ENCODE measurements at places on chromosomes 6 and 20. TPM values are rescaled to one million over a fixed set of nuclear protein-coding genes. Genes with fewer than 3 reads are reported as not detected.

DNA sequence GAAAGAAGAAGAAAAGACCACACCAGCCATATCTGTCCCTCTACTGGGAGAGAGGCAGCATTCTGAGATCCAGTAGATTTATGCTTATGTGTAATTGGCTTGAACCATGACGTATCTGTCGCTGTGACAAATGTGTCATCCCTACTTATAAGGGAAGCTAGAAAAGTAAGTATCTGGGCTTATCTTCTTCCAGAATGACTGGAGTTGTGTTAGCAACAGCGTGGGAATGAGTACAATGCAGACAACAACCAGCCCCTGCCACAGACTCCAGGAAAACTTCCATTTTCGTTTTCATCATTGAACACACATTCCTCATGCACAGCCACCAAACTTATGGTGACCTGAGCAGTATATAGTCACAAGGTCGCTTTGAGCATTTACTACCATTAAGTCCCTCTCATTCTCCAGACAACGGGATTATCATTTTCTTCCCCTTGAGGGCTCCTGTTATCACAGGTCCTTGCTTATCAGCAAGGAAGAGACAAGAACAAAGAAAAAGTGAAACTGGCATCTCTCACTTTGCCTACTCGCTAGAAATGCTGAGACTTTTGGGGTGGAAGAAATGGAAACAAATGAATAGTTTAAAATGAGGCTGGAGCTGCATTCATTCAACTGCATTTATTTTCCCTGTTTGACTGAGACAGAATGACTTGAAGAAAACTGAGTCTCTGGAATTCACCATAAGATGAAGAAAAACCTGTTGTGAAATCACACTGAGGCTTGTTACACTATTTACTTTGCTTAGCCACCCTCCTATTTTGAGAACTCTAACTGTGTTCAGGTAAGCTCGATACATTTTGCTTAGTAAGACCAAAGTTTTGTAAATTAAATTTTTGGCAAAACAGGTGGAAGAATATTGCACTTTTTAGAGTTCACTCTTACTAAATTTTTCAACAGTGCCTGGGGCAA lies 149.3 kb upstream of the FOXQ1 start:
- H3K4me3 ChIP-seq, result no peak overlapping the region
- H3K36me3 ChIP-seq, result no peaks in the 10 kb centered on the region
- no peaks in the 10 kb centered on the region for H3K27me3 ChIP-seq
- no peak overlapping the region for H3K27ac ChIP-seq
- DNase-seq, result no peak

- no peaks in the 10 kb centered on the region for H3K36me3 ChIP-seq
- DNase-seq, result no peak
- H3K4me1 ChIP-seq, result peaks cover 23% of the 10 kb centered on the region
- no peaks in the 10 kb centered on the region for H3K27me3 ChIP-seq
- H3K4me3 ChIP-seq, result no peak overlapping the region
Measured at GRCh38 chr20:48154040-48154765, 368.9 kb upstream of the SULF2 start.

DNA sequence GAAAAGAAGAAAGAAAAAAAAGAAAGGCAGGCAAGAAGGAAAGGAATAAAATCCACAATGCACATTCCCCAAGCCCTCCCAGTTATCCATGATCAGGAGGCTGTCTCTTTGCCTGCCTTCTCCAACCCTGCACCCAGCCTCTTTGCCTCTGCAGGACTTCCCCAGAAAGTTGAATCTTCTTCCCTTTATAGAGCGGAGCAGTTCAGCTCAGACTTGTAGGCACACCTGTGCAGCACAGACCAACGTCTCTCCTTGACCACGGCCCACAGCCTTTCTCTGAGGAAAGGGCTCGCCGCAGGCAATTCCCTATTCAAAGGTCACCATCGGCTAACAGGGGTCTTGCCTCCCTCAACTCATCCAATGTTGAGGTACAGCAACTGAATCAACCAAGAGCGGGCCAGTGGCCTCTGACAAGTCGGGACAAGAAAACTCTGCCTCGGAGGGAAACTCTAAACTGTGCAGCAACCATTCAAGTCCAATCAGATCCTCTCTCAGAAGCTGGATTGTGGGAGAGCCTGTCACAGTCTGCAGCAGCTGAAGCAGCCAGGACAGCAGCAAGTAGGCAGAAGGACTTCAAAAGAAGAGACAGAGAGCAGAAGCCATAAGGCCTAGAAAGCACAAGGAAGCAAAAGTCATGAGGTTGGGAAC lies 529.2 kb upstream of the JARID2 start:
- H3K4me3 ChIP-seq, result no peak overlapping the region
- DNase-seq, result no peak
- H3K4me1 ChIP-seq, result no peaks in the 10 kb centered on the region
- no peak overlapping the region for H3K27ac ChIP-seq

- H3K4me3 ChIP-seq, result no peak overlapping the region
- H3K36me3 ChIP-seq, result no peaks in the 10 kb centered on the region
- peaks cover 4% of the 10 kb centered on the region for H3K4me1 ChIP-seq
- no peak overlapping the region for H3K27ac ChIP-seq
- DNase-seq, result peak; percentile 81
Measured at GRCh38 chr6:73969971-73970970, 274.3 kb downstream of the CD109 start.

- no peaks in the 10 kb centered on the region for H3K36me3 ChIP-seq
- no peak overlapping the region for H3K27ac ChIP-seq
- no peak for DNase-seq
- H3K27me3 ChIP-seq, result no peaks in the 10 kb centered on the region
- peaks cover 34% of the 10 kb centered on the region for H3K4me1 ChIP-seq
Measured at GRCh38 chr20:32454164-32455145, 96.3 kb downstream of the ASXL1 start.

Gene BMP7
- total RNA-seq, result 11.2 TPM

Gene HDGFL1
- total RNA-seq, result not detected

DNA sequence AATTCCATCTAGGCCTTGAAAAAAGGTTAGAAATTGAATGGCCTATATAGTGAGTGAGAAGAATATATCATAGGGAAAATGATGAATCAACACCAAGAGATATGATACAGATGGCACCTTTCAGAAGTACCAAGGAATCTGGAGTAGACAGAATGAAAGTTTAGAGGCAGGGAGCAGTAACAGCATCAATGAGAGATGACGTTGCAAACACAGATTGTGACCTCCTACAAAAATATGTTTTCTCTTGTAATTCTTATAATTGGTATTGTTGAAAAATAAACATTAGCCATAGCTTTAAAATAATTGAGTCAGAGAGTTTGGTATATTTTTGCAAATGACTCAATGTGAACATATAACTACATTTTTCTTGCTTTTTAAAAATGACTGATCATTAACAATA lies 1223.1 kb upstream of the GJE1 start:
- no peaks in the 10 kb centered on the region for H3K27me3 ChIP-seq
- no peak overlapping the region for H3K4me3 ChIP-seq
- H3K27ac ChIP-seq, result no peak overlapping the region

DNA sequence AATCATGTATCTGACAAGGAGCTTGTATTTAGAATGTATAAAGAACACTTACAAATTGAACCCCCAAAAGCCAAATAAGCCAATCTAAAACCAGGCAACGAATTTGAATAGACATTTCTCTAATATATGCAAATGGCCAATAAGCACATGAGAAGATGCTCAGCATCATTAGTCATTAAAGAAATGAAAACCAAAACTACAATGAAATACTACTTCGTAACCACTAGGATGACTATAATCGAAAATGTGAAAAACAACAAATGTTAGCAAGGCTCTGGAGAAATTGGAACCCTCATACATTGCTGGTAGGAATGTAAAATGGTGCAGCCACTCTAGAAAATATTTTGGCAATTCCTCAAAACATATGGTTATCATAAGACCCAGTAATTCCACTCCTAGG lies 105.8 kb upstream of the TOP1 start:
- no peak for DNase-seq
- H3K27me3 ChIP-seq, result no peaks in the 10 kb centered on the region

DNA sequence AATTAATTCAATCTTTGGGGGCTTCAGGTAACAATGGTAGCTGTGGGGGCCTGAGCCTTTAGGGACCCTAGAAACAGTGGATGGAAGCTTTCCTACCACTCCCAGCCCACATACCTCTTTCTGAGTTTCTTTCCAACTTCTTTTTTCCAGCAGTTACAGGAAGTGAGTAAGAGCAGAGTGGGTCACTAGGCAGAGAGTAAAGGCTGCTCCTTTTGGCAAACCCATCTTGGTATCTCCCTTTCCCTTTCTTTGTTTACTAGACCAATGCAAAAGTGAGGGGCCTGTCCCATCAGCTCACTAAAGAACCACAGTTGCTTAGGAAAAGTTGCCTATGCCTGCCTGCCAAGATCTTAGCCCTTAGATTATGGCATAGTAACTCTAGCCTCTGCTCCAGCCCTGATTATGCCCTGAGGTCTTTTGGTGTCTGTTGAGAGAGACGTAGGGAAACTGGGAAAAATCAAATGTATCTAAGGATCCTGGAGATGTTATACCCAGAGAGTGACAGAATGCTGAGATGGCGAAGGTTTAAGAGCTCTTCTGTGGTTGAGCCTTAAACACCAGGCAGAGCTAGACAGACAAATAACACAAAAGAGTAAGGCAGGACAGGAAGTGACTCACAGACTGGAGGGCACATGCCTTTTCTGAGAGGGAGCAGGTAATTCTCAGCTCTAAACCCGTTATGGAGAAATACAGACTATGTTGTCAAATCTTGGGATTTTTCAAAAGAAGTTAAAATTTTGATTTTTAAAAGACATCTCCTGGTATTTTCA lies 31.3 kb downstream of the TRMT6 start:
- no peaks in the 10 kb centered on the region for H3K36me3 ChIP-seq
- H3K27ac ChIP-seq, result no peak overlapping the region
- DNase-seq, result no peak
- H3K27me3 ChIP-seq, result no peaks in the 10 kb centered on the region
- no peak overlapping the region for H3K4me3 ChIP-seq

DNA sequence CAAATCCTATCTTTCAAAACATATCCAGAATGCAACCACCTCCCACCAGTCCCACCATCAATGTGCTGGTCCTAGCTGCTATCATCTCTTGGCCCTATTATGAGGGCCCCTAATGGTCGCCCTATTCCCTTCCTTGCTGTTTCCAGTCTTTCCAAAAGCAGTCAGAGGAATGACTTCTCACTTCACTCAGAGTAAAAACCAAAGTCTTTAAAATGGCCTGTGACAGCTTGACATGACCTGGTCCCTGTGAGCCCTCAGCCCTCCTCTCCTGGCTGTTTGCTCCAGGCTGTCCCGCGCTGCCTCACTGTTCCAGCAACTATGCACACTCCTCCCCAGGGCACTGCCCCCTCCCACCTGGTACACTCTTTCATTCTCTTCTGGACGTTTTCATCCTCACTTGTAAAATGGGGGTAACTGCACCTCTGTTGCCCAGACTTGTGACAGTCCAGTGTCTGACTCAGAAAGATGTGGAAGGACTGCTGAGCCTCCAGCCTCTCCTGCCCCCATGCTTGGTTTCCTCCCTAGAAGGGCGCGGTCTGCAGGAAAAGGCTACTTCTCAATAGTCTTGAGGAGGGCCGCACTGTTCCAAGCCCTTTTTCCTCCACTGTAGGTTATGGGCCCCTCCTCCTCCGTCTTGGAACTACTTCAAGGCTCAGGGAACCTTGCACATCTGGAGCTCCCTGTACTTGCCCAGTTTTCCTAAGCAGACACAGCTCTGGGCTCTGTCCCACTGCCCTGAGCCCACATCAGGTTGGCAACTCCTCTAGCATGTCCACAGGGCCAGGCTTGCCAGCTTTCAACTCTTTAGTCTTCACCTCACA lies 64.7 kb downstream of the MYH7B start:
- H3K27ac ChIP-seq, result no peak overlapping the region
- no peaks in the 10 kb centered on the region for H3K27me3 ChIP-seq
- no peak overlapping the region for H3K4me3 ChIP-seq
- no peaks in the 10 kb centered on the region for H3K36me3 ChIP-seq
- H3K4me1 ChIP-seq, result no peaks in the 10 kb centered on the region
- DNase-seq, result no peak

DNA sequence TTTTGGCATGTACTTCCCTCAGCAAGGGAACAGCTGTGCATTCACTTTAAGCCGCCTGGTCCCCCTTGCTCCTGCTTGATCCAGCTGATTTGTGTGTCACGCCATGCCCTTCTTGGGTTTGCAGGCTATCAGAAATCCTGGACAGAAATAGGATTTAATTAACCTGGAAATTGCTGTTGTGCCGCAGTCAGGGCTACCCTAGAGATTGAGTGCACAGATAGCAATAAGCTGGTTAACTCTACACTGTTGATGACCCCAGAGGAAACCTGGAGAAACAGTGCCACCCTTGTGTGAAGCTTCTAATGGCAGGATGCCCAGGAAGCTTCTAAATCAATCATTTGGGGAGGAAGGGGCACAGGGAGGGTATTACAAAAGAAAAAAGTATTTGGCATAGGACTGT lies 199.0 kb downstream of the JARID2 start:
- no peaks in the 10 kb centered on the region for H3K36me3 ChIP-seq
- no peak for DNase-seq
- H3K4me3 ChIP-seq, result no peak overlapping the region
- H3K4me1 ChIP-seq, result peaks cover 74% of the 10 kb centered on the region
- no peaks in the 10 kb centered on the region for H3K27me3 ChIP-seq
- no peak overlapping the region for H3K27ac ChIP-seq

Gene VGLL2
- not detected for total RNA-seq

- H3K27me3 ChIP-seq, result no peaks in the 10 kb centered on the region
- no peaks in the 10 kb centered on the region for H3K4me1 ChIP-seq
- H3K36me3 ChIP-seq, result no peaks in the 10 kb centered on the region
- H3K4me3 ChIP-seq, result no peak overlapping the region
- no peak for DNase-seq
Measured at GRCh38 chr6:46025573-46025972, 9.9 kb upstream of the CLIC5 start.

GRCh38 chr20:137668-138490 lies 4.5 kb upstream of the DEFB126 start:
- H3K27me3 ChIP-seq, result peaks cover 29% of the 10 kb centered on the region
- H3K36me3 ChIP-seq, result no peaks in the 10 kb centered on the region
- DNase-seq, result no peak
- no peaks in the 10 kb centered on the region for H3K4me1 ChIP-seq

DNA sequence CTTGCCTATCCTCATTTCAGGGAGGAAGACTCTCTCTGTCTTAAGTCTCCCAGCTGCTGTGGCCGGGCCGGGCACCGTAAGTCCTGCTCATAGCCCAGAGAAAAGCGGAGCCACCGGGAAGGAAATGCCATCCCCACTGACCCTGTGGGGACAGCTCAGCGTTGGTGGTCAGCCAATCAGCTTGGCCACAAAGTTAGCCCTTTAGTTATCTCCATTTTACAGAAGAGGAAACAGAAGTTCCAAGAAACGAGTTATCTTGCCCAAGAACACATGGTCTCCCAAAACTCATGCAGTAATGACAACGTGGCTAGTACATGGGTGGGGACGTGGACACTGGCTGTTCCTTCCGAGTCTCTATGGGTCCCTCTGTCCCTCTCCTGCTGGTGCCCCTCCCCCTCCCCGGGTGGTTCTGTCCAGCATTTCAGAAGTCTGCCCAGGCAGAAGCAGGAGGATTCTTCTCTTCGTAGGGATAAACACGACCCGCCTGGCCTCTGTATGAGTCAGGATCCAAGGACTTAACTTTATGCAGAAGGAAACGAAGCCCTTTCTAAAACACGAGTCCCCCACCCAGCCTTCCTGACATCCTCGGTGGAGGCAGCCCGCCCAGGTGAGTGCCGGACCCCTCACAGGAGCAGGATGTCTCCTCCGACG lies 273.8 kb downstream of the CDH4 start:
- H3K4me3 ChIP-seq, result no peak overlapping the region
- H3K27ac ChIP-seq, result no peak overlapping the region
- H3K4me1 ChIP-seq, result no peaks in the 10 kb centered on the region
- no peaks in the 10 kb centered on the region for H3K36me3 ChIP-seq
- H3K27me3 ChIP-seq, result peaks cover 2% of the 10 kb centered on the region

All from neural progenitor cell (in vitro differentiated cells).